ENCODE measurements at places on chromosomes 3 and 15.

DNA sequence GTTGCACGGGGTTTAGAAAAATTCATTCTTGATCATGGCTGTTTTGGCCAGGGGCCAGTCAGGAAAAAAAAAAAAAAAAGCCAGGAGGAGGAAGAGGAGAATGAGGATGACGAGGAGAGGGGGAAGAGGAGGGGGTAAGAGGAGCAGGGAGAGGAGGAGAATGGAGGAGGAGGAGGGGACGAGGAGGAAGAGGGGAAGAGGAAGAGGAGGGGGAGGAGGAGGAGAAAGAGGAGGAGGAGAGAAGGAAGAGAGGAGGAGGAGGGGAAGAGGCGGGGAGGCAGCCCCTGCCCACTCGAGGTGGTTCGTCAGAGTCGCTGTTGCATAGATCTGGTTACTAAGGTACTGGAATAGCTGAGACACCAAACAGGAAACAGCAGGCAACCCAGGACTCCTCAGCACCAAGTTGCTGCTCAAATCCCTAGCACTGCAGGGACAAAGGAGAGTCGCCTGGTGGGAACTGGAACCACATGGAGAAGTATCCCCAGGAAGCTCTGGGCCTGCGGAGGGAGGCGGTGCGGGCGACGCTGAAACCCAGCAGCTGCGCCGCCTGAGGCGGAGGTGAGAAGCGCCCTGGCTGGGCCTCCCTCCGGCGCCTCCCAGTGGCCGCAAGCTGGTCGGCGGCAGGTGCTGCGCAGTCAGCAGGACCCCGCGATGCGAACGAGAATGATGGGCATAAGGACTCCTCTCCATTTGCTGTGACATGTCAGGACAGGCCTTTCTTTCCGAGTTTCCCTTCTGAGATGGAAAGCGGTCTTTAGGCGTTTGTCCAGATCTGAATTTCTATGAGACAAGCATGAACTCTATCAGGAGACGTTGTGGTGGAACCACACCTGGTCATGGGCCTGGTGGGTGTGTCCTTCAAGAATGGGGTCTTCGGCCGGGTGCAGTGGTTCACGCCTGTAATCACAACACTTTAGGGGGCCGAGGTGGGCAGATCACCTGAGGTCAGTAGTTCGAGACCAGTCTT, 17.5 kb downstream of the FAM240A start:
- DNase-seq: peak; percentile 81

DNA sequence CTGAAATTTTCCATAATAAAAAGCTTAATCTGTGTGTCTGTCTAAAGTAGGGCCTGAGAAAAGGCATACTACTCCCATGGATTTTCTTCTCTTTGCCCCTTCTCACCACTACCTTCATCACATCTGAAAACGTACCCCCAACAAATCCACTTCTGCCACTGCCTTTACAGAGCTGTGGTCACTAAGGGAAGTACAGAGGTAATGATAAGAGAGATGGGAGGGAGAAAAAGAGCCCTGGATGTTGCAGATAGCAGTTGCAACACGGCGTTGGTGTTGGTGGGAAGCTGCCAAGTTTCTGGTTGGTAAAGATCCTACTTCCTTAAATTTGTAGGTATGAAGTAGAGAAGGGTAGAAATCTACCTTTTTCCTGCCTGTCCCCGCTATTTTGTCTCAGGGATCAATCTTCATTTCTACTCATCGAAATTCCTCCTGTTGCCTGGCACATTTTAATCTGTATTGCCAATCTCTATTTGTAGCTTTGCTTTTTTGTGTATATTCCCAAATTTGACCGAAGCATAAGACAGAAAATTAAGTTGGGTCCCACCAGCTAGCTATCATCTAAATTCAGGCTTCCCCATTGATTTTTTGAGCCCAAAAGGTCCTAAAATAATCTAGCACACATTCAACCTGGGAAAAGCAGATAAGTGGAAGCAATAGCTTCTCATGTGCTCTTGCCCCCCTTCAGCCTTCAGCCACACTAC, 102.9 kb downstream of the TFDP2 start:
- DNase-seq: no peak

DNA sequence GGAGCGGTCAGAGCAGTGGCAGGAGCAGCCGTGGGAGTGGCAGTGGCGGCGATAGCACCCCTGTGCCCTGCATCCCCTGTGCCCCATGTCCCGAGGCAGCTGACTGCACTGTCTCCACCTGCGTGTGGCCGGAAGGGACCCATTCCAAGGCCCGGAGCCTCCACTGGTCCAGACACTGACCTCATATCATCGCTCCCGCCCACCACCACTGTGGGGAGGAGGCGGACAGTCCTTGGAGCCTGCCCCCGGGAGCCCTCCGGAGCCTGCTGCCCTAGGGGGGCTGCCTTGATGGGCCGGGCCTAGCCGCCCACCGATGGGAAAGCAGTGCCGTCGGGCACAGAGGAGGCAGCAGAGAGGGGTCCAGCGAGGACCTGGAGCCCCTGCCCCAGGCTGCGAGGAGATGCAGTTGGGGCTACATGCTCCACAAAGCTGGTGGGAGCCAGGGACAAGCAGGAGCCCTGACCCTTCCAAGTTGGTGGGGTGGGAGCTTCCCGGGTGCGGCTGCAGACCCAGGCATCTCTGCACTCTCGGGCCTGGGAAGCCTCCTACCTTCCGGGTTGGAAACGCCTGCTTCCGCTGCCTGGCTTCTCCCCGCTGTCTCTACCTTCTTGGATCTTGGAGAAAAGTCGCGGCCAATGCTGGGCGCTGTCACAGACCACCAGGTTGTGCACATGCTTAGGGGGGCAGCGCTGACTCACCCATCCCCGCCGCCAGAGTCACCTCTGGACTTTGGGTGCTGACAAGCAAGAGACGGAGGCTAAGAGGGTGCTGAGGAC, 283.2 kb upstream of the ROBO1 start:
- DNase-seq: no peak

DNA sequence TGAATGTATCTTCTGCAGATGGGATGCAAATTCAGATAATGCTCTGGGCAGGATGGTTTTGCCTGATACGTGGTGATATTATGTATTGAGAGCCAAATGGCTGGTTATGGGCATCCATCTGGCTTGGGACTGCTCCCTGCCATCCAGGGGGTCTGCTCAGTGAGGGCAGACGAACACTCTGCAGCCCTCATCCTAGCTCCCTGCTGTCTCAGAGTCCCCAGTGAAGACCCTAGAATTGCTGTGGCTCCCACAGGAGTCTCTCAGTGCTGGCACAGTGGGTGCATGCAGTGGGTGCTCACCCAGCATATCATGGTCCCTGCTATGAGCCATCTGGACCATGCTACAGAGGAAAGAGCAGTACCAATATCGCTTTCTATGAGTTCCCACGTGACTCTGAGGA, 10.3 kb downstream of the CX3CR1 start:
- no peak for DNase-seq

GRCh38 chr15:59991834-59992233, 12.3 kb upstream of the FOXB1 start:
- DNase-seq: no peak

GRCh38 chr3:127735767-127736693, 63.3 kb downstream of the ABTB1 start:
- peak; percentile 76 for DNase-seq

DNA sequence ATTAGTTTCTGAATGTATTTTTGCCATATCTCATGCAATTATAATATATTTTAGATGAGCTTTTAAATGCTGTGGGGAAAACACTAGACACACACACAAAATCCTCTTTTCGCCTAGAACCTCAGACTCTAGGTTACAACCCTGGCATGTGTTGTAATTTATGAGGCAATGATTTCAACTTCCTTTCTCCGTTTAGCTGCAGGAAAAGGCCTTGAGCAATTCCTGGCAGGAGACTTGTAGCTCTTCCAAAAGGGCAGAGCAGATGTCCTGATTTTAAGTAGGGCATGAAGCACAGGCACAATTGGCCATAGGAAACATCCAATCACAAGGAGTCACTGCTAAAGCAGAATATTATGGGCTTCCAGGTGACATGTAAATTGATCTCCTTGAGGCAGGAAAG, 82.0 kb downstream of the GPR156 start:
- DNase-seq: peak; percentile 61

GRCh38 chr3:103218793-103219192, 784.0 kb downstream of the ZPLD1 start:
- DNase-seq: no peak

- peak; percentile 29 for DNase-seq
Measured at GRCh38 chr15:98906712-98907083, 100.9 kb downstream of the PGPEP1L start.

DNA sequence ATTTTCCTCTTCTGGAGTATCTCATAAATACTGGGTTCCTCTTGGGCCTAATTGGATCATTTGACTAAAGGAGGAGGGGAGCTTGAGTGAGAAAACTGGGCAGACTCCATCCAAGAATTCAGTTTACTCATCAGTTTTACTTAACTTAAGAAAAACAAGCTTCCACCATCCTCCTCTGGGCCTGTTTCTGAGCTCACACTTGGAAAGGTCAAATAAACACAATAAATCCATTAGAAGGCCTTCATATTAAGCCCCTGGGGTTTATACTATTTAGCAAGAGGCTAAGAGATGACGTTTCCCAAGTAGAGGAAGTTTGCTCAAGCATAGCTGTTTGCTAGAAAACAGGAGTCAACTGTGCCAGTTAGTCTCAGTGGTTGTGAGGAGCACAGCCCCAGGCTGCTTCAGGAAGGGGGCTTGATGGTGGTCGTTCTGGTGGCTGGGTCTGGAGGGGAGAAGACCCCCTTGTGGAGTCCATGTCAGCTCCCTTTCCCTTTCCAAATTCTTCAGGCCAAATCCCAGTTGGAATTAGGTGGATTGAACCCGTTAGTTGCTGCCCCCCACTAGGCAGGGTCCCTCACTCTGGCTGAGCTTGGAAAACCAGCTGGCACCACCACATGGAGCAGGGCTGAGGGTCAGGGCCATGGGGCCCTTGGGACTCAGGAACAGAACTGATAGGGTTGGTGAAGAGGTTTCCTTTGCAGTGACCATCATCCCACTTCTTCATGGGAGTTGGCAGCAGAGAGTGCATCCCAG, 64.8 kb downstream of the SPSB4 start:
- DNase-seq: peak; percentile 11

DNA sequence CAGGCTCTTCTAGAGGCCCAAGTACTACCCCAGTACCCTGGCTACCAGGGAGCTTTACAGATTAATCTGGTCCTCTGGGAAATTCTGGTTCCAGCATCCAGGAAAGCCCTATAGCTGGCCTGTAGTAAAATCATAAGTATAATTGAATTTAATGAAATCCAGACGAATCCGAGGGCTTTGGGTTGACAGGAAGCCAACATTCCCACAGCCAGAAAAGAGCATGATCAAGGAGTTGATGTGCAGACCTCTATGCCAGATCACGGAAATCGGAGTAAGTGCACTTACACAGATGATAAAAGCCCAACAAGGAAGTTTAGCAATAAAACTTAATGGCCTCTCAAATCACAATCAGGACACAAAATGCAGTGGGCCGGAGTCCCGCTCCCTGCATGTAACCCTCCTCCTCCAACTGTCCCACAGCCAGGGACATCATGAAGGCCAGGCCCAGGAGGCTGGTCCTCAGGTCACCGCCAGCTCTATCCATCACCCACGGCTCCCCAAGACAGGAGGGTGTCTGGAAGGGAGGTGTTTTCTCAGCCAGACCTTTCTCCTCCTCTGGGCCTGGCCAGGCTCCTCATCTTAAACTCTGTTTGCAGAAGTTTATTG, 62.8 kb upstream of the SEC22A start:
- DNase-seq: peak; percentile 76

- DNase-seq: peak; percentile 91
Measured at GRCh38 chr3:120473896-120474675, 23.3 kb upstream of the FSTL1 start.

GRCh38 chr15:59326856-59327255, 45.8 kb downstream of the MYO1E start:
- no peak for DNase-seq

GRCh38 chr3:99967796-99968195, 146.5 kb downstream of the FILIP1L start:
- DNase-seq: peak; percentile 62

DNA sequence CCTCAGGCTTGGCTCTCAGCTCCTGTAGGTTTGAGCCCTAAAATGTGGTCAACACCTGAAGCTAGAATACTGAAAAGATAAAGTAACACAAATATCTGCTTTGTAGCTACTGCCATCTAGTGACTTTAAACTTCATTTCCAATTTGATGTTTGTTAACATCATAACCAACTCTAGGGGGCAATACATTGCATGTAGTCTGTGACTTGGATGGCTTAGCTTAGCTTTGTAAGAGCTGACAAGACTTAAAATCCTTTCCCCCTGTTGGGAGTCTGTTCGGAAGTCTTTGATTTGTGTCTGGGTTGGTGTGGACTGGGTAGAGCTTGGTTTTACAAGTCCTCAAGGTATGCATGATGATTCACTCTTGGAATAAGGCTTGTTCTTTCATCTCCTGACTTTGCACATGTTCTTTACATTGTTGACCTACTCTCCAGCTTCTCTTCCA, 51.7 kb downstream of the SCN11A start:
- peak; percentile 68 for DNase-seq

DNA sequence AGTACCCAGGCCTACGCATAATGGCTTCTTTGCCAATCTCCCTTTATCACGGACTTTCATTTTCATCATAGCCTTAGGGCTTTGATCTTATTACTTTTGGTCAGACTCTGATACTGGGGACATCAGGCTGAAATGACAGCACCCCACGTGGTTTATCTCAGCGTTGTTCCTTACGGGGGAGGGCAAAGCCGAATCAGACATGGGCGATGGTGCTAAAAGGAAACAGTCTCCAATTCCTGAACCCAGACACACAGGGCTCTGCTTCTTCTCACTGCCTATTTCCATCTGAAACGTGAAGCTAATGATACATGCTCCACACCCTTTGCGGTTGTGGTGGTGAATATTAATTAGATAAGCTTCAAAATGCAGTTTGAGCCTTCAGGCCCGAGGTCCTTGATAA, 59.4 kb upstream of the CD47 start:
- no peak for DNase-seq

GRCh38 chr15:78092261-78093041, at the start of gene SH2D7:
SH2D7 (plus strand) TSS chr15:78092561; CDS start chr15:78092585, 24 bp downstream.
- DNase-seq: peak; percentile 44

- no peak for DNase-seq
Measured at GRCh38 chr3:57855943-57856342, 99.8 kb downstream of the SLMAP start.

GRCh38 chr3:195208183-195208582, 62.8 kb downstream of the XXYLT1 start:
- DNase-seq: no peak

GRCh38 chr3:154779571-154779970, 300.5 kb upstream of the MME start:
- peak; percentile 82 for DNase-seq

- DNase-seq: no peak
Measured at GRCh38 chr3:120357807-120358206, 8.7 kb upstream of the LRRC58 start.

GRCh38 chr3:105767776-105768175, 101.0 kb downstream of the CBLB start:
- DNase-seq: no peak

Measured in fibroblast of skin of scalp (primary cell).